ENCODE measurements at places on chromosomes 2 and 18.
A peak's percentile ranks its signal among the peaks of the same experiment; 100 is the strongest.

DNA sequence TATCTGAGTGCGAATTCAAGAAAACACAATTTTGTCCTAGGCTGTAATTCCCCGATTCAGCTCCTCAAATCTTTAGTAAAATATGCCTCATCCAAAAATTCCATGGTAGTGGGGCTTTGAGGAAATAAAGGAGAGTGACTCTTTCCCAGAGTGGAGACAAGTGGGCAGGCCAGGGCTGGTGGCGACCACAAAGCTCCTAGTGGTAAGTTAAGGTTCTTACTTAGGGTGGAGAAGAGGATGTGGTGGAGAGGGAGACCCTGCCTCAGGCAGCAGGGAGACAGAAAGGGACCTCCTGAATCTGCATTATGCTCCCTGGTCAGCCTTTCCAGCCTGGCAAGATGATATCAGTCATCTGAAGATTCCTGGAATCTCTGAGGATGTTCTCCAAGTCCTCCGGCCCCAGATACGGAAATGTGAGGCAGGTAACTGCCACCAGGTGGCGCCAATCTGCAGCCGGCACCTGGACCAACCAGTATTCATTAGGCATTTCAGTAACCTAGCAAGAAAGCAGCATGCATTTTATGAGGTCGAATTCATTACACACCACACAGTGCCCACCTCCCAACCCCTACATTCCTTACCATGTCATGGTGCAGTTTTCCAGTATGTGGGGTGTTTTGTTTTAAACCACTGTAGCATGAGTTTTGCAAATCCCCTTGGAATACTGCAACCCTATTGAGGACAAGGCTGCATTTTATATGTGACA, 106.4 kb downstream of the POLE4 start:
- DNase-seq: peak; percentile 33

DNA sequence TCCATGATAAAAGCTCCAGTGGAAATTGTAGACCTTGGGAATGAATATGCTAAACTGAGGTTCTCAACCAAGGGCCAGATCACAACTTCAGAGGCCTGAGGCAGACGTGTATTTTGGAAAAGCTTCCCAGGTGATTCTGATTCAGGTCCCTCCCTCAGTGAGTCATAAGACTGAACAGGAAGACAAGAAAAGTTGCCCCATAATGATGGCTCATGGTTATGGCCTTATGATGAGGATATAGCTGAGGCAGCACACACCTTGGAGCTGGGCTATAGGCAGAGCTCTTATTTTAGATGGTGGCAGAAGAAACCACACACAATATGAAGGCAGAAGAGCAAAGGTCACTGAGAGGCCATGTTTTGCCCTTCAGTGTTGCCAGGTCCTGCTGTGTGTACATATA, 9.6 kb downstream of the ANTXR1 start:
- DNase-seq: no peak

- DNase-seq: no peak
Observed at GRCh38 chr2:1773883-1774282, 29.6 kb upstream of the PXDN start.

DNA sequence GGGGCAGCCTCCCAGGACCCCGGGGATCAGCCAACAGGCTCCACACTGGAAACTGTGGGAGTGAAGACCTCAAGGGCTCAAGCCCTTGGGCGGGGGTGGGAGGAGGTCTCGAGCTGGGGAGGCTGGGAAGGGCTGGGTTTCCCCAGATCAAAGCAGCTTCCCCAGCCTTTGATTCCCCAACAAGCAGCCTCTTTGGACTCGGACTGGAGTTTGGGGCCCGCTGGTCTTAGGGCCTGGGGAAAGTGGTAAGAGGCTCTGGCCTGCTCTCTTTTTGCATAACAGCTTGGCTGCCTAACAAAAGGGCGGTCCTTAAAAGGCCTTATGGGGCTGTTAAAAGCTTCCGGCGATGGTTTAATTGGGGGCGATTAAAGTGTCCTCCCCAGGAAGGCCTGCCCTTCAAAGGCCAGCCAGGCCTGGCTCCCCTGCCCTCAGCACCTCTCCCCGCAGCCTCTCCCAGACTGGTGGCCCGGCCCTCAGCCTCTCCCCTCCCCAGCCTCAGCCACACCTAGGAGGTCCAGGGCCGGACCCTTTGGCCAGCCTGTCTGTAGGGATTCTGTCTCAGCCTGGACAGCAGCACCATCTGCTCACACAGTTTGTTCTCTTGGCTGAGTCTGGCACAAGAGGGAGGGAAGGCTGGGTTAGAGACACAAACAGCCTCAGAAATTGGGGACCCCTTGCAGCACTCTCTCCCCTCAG, 39.6 kb downstream of the ZFP36L2 start:
- no peak for DNase-seq

DNA sequence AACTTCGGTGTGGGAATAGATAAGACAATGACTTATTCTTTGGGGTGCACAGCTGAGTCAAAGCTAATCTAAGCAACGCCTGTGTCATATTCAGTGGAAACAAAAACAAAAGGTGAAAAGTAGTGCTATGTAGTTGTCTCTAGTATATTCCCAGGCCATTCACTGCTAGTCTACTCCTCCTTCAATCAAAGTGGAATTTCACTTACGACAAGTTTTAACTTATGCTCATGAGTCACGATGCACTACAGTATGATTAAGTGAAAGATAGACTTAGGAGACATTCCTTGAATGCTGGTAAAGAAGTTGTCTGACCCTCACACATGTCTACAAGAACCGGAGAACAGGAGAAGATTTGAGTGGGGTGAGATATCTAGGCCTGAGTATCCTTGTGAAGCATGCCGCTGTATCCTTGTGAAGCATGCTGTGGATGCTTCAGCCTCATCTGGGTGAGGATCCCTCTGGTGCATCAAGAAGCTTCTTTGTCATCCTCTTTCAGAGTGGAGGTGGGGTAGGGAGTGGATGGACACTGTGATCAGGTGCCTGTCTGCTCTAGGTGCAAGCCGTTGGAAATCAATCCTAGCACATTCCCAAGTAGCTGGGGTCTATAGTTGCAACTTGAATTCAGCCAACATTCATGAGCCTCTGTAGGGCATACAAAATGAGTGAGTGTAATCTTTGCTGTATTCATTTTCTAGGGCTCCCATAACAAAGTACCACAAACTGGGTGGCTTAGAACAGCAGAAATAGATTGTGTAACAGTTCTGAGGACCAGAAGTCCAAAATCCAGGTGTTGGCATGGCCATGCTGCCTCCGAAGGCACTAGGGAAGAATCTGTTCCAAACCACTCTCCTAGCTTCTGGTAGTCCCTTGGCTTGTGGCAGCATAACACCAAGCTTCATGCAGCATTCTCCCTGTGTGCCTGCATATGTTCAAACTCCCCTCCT, 173.5 kb upstream of the FN1 start:
- DNase-seq: no peak

- DNase-seq: no peak
Observed at GRCh38 chr2:165621086-165621560, 151.6 kb downstream of the CSRNP3 start.

DNA sequence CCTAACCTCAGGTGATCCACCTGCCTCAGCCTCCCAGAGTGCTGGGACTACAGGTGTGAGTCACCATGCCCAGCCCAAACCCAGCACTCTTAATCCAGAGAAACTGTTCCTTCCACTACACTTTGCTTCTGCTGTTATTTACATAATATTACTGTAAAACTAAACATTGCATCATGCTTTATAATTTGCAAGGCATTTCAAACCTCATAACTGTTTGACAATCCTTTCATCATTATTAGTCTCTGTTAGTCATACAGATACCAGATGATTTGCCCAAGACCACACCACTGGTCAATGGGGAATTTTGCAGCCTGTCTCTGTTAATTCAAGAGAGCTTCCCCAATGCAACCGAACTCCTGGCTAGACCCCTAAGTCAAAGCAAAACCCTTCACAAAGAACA, 338.3 kb downstream of the ALK start:
- peak; percentile 21 for DNase-seq

DNA sequence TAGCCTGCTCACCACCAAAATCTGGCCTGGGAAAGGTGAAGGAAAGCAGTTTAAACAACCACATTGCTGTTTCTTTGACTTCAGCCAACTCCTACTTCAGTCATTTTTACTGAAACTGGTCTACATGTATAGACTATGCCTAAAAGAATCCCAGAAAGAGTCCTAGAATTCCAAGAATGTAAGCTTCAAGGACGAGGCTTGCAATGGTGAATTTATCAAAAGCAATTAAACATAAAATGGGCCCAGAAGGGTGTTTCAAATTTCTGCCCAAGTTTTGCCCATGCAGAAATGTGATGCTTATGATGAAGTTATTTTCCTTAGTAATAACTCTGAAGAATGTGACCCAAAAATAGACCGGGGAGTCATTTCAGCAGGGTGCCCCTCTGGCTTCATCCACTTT, 16.6 kb downstream of the EN1 start:
- DNase-seq: no peak

DNA sequence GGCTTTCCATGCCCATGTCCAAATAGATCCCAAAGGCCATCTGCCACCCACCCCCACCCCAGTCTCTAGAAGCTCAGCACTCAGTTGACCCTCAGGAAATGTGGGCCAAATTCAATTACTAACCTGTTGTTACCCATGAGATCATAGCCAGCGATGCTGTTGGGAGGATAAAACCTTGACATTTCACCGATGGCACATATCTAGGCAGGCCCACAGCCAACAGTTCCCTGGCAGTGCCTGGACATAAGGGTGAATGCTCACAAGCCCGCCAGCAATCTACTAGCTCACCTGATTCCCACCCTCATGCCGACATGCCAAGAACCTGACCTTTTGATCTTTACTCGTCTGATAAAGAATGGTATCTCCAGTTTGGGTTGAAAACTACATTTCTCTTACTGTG, 11.8 kb upstream of the ACOXL start:
- DNase-seq: no peak

DNA sequence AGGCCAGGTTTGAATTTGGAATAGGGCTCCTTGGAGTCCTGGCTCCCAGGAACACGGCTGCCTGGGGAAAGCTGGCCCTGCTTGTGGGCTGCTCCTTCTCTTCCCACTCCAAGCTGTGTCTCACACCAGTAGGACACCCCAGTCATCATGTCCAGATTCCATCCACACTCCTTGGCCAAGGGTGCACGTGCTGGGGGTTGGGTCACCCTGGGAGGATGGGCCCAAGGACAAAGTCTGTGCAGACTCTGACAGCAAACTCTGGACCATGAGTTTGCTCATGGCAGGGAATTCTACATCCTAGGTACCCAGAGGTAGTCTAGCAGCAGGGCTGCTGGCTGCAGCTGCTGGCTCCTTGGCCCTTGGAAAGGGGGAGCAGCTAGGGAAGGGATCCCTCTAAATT, 102.4 kb upstream of the EPAS1 start:
- DNase-seq: no peak

GRCh38 chr2:120379916-120380893, 34.3 kb downstream of the INHBB start:
- DNase-seq: no peak

DNA sequence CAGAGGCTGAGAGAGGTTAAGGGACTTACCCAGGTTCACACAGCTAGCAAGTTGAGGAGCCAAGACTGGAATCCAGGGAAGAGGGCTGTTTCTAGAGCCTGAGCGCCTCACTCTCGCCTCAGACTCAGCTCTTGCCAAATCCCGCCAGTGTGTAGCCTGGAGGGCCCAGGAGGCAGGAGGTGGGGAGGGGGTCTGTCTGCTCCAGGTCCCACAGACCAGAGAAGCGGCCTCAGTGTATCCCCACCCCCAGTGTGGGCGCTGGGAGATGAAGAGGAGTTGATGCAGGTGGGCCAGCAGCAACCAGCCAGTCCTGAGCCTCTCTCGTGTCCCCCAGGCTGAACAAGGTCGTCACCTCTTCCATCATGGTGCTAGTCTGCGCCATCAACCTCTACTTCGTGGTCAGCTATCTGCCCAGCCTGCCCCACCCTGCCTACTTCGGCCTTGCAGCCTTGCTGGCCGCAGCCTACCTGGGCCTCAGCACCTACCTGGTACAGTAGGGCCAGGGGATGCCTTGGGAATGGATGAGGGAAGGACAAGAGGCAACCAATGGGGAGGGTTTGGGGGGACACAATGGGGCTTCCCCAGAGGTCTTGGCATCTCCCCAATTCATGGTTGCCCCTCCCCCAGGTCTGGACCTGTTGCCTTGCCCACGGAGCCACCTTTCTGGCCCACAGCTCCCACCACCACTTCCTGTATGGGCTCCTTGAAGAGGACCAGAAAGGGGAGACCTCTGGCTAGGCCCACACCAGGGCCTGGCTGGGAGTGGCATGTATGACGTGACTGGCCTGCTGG, 5.2 kb upstream of the CTDSP1 start:
- DNase-seq: no peak

DNA sequence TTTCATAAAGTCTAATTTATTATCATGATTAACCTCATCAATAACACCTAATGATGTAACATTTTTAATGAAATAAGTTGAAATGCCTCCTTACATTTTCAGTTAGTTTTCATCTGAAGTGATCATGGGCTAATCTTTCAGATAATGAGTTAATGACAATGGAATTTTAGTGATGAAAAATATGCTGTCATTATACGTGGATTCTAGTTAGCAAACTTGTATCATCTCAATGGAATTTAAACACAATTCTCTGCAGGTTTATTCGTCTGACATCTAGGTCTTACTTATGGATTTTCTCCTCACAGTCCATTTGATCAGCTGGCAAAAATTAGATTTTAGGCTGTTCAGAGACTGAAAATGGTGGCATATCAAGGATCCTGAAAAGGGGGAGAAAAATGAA, 885.0 kb downstream of the SLC4A3 start:
- no peak for DNase-seq

GRCh38 chr2:205682239-205682970, at the start of gene NRP2:
Gene NRP2 (plus strand): TSS chr2:205682501. CDS start chr2:205683291, 790 bp downstream.
- peak; percentile 59 for DNase-seq

DNA sequence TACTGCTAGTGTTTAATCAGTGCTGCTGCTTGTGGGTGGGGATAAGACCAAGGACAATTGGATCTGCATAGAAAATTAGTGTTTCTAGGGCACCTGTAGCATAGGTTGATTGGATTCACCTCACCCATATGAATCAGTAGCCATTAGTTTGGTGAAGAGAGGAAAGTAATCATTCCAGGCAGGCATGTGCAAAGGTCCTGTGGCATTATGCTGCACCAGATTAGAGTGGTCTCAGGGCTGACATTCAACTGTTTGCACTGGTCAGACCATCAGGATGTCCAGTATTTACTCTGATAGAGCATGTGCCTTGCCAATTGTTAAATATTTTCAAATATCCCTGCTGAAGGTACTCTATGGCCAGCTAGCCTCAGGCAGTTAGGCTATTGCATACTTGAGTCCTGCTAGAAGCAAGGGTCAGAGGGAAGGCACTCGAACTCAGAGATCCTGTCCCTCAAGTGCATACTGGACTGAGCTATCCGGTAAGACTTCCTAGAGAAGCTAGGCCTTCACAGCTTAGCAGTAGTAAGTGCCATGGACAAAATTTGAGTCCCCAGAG, 64.7 kb downstream of the SKA1 start:
- no peak for DNase-seq

GRCh38 chr2:232235716-232236115, 142.8 kb upstream of the ALPP start:
- peak; percentile 25 for DNase-seq
